Fibroblast of villous mesenchyme (primary cell): ENCODE measurements at places on chromosomes 3 and 15.

GRCh38 chr15:101765772-101766456 is 37.4 kb upstream of the OR4F6 start:
- DNase-seq = no peak

DNA sequence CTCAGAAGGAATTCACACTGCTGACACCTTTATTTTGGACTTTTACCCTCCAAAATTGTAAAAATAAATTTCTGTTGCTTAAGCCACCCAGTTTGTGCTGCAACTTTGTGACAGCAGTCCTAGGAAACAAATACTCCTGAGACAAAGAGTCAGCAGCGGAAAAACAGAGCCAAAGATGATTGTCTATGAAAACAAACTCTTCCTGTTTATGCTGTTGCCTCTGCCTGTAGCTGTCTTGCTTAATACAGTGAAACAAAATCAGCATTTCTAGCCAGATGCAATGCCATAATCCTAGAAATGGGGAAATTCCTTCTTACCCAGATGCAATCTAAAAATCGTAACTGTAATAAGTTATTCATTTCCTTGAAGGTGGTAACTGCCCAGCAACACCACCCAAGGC is 387.5 kb upstream of the ATP11B start:
- DNase-seq = peak; percentile 1

DNA sequence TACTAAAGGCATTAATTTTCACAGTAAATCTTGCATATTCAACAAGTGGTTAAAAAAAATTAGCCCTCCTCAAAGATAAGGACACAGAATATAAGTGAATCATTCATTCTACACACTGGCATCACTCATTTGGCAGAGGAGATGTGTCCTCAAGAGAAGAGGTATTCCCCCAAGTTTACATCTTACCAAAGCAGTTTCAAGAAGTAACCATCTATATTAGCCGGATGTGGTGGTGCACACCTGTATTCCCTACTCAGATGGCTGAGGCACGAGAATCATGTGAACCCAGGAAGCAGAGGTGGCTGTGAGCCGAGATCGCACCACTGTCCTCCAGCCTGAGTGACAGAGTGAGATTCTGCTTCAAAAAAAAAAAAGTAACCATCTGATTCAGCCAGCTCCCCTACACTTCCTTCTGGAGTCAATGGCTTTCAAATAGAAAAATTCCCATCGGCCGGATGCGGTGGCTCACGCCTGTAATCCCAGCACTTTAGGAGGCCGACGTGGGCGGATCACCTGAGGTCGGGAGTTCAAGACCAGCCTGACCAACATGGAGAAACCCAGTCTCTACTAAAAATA is 15.4 kb downstream of the RAF1 start:
- no peak for DNase-seq

DNA sequence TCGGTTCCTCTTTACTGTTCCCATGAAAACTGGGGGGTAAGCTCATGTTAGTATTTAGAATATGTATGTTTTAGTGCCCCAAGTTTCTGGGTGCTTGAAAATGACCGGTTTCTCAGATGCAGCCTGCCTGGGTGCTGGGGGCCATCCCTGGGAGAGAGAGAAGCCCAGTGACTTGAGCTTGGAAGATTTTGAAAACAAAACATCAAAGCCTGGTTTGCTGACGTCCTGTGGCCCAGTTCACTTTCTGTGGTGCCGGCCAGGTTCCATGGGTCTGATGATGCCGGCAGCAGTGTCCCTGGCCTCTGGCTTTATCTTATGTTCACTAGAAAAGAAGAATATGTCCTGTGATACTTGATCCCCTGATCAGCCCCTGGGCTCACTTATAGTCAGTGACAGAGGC is 17.1 kb downstream of the APBA2 start:
- DNase-seq = no peak

GRCh38 chr3:12999147-13000140 is 73.8 kb downstream of the IQSEC1 start:
- no peak for DNase-seq
